Stimulated activated naive CD8-positive, alpha-beta T cell treated with anti-CD3 and anti-CD28 coated beads, Interleukin-15, Interleukin-2, amounts not matched to agents 100 U/mL and 50 U/mL, for 24 hours (primary cell): ENCODE measurements at places on chromosomes 4 and X.

DNA sequence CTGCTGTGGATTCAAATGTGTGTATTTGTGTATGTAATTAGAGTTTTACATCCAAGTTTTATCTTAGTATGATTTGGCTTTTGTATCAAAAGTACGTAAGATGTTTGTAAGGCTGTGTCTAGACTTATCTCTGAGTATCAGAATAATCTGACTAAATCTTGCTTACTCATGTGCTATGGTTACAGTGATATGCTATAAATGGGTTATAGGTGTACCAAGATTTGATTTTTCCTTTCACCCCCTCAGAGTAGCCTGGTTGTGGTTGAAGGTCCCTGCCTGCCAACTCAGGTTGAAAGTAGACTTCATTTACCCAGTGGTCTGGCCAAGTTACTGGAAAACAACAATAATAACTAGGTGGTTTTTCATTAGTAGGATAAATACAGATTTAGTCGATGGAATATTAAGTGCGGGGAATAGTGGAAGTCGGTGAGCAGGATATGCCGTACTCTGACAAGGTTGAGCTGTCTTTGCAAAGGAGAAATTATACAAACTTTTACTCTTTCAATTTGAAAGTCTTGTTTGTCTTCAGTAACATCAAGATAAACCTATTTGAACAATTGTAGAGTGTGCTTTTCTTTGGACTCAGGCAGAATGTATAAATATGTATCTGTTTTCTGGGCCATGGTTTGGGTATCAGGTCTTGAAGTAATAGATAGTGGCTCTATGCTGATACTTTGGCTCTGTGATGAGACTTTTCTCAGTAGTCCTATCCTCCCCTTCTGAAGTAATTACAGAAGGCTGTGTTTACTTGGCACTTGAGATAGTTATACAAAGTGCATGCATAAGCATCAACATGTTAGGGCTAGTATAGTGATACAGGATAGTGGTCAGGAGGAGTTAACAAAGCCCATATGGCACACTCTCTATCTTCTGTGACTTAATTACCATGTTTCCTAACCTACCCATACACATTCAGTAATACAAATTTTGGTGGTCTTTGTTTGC is 23.7 kb downstream of the BMP2K start:
- no peak for DNase-seq

GRCh38 chr4:141132709-141133145 is 542 bp downstream of the RNF150 start:
- DNase-seq = peak; percentile 7

GRCh38 chrX:68827256-68827655 is 1.6 kb upstream of the EFNB1 start:
- DNase-seq = no peak

DNA sequence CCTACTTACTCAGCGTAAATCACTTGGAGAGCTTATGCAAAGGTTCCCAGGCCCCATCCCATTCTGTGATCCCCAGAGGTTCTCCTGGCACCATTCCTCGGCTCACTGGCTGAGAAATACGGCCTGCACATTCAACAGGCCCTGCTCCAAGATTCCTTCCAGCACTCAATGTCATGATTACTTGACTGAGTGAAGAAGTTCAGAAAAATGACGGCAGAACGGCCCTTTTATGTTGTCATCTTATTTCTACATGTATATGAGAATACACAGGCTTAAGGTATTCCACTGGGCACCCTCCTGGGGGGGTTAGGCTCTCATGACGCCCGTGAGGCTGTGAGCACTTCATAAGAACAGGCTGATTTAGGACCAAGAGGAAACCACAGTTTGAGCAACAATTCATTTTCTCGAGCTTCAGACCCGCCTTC is 190.6 kb downstream of the NSUN7 start:
- DNase-seq = no peak

- no peak for DNase-seq
Observed at GRCh38 chr4:76515975-76516843, 81.2 kb downstream of the SHROOM3 start.

DNA sequence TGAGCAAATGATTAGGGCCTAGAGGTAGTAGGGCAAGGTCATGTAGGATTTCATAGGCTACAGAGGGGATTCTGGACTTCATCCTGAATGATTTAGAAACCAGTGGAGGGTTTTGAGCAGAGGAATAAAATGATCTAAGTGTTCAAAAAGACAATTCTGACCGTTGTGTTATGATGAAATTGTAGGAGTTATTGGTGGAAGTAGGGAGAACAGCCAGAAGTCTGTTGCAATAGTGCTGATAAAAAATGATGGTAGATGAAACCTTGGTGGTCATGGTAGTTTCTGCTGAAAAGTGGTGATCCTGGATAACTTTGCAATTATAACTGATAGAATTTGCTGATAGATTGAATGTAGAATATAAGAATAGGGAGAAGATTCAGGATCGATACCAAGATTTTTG is 60.2 kb downstream of the MID1IP1 start:
- no peak for DNase-seq

- no peak for DNase-seq
Observed at GRCh38 chr4:6452897-6453687, 19.3 kb downstream of the PPP2R2C start.

DNA sequence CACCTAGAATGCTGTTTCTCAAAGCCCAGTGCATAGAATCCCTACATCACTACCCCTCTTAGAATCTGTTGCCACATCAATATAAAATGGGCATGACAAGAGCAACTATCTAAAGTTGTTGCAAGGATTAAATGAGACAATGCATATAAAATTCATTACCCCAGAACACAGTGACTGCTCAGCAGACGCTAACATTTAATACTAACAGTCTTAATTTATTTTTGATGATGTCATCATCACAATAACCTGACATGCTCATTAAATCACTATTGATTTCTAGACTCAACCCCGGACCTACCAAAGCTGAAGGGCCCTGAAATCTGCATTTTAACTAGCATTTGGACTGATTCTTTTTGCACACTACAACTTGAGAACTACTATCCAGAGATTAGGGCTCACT is 3.9 kb downstream of the ARSJ start:
- no peak for DNase-seq

DNA sequence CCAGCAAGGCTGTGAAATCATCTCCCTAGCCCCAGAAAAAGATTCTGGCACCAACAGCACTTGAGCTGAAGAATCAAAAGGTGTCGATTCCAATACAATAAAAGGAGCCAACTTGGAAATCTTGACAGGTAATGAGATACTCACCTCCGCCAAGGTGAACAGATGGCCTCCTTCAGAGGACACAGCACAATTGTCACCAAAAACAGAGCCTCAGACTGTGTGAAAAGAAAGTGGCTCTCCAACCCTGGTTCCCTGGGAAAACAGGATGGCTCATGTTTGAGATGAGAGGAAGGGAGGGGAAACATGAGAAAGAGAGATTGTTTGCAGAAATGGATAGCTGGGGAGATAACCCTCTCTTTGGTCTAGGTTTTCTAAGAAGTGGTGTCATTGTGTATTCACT is 168.9 kb downstream of the HS3ST1 start:
- DNase-seq = no peak

- DNase-seq = no peak
Observed at GRCh38 chr4:16297003-16297402, 70.7 kb upstream of the TAPT1 start.

DNA sequence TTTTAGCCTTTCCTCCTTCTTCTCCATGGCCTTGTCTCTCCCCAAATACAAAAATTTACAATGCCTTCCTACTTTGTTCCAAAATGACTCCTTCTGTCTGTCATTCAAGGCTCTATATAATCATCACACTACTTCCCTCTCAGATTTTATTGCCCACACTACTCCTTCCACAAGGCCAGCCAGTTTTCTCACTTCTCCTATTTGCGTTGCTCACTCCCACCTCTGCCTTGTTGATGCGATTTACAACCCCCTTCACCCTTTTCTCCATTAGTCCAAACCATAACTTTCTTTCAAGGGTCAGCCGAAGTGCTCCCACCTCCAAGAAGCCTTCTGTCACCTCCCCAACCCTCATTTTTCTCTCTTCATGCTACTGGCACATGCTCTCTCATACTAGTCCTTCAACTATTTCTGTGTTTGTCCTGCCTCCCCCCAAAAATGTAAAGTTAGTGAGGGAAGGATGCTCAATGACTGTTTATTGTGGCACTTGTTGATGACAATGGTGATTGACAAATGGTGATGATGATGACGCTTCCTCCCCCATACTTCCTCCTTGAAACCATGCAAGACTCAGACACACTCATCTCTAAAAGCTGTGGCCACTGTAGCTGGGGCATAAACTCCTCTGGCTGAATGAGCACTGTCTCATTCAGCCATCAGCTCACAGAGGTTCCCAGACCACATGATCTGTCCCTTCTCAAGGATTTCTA is 2.7 kb upstream of the XKRX start:
- DNase-seq = no peak

DNA sequence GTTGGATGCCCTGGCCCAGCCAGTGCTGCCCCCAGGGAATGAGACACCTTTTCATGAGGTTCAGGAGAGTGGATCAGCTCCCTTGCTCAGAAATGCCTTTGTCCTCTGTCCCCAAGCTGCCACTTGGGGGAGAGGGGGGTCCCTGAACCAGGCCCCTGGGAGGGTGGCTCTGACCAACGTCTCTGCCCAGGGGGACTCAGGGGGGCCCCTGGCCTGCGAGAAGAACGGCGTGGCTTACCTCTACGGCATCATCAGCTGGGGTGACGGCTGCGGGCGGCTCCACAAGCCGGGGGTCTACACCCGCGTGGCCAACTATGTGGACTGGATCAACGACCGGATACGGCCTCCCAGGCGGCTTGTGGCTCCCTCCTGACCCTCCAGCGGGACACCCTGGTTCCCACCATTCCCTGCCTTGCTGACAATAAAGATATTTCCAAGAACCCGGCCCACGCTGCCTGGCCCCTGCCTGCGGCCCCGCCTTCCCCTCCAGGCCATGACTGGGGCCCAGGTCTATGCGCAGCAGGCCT is 7.3 kb downstream of the HGFAC start:
- DNase-seq = no peak

DNA sequence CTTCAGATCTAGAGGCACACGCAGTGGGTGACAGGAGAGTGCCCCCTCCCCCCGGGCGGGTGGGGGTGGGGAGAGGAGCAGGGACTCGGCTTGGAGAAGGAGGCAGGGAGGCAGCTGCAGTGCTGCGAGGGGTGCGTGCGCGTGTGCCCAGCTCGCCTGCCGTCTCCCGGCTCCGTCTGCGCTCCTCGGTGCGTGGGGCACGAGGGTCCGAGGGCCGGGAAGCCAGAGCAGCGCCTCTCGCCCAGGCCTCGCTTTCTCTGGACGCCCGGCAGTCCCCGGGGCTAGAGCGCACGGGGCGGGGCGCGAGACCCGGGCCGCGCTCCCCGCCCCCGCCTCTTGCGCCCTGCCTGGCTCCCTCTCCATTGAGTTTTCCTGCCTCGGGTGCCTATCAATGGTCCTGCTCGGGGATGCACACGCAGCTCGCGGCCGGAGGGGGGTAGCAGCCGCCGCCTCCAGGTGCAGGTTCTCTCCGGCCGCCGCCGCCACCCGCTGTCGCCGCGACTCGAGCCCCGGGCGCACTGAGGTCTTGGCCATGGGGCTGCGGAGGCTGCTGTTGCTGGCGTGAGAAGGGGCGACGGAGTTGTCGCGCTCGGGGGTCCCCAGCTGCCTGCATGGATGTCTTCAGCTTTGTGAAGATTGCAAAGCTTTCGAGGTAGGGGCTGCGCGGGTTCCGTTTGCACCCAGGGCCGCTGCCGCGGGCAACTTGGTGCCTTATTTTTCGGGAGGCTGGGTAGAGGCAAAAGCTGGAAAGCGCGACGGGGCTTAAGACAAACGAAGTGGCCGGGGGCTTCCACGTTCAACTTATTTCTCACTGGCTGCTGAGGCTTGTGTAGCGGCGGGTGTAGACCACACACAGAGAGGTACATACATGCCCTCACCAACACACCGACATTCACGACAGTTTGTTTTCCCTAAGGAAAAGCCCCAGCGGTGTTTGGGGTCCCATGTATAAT is at the start of gene FRMPD4:
FRMPD4 (plus strand) TSS at position 113 of the 953 bp plus-strand sequence; CDS start at position 612, 499 bp downstream.
- no peak for DNase-seq

DNA sequence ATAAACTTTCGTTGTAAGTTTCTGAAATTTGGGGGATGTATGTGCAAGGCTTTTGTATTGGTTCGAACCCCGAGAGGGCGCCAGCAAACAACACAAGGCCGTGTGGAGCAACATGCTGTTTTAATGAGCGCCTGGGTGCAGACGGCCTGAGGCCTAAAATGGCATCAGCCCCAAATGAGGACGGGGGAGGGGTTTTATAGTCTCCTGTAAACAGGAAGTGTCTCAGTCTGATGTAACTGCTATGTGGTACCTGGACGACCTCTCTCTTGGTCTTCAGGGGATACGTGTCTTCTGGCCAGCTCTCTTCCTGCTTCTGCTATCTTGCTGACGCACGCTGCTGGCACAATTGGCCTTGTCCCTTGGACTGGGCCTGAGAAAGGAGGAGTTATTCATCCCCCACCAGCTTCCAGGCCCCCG is 1348.0 kb downstream of the ADGRL3 start:
- DNase-seq = no peak

- no peak for DNase-seq
Observed at GRCh38 chr4:32148111-32148666, 1428.0 kb downstream of the PCDH7 start.

GRCh38 chr4:19941434-19941833 is 310.3 kb upstream of the SLIT2 start:
- no peak for DNase-seq

GRCh38 chrX:10714531-10714930 is 94.1 kb upstream of the MID1 start:
- no peak for DNase-seq

GRCh38 chr4:128241425-128241913 is 46.1 kb downstream of the PGRMC2 start:
- DNase-seq = no peak

DNA sequence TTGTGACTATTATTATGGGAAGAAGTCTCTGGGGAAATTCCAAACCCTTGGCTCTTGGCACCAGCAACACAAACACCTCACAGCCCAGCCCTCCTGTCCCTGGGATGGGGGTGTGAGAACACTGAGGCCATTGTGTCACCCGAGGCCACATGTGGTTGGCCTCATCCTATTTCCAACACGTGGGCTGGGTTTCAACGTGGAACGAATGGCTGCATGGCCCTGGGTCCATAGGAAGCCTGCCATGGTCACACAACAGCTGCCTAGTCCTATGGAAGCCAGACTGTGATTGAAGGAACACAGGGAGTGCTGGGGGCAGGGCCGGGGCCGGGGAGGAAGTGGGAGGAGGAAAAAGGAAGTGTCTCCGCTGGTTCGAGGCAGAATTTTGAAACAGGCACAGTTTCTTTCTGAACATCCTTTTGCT is 10.0 kb downstream of the CLCN4 start:
- no peak for DNase-seq
